ENCODE measurements at places on chromosomes 4 and X.

GRCh38 chr4:6885953-6886557 is 23.6 kb upstream of the TBC1D14 start:
- DNase-seq: peak; percentile 72

GRCh38 chrX:9379697-9380551 is 84.9 kb upstream of the TBL1X start:
- no peak for DNase-seq

DNA sequence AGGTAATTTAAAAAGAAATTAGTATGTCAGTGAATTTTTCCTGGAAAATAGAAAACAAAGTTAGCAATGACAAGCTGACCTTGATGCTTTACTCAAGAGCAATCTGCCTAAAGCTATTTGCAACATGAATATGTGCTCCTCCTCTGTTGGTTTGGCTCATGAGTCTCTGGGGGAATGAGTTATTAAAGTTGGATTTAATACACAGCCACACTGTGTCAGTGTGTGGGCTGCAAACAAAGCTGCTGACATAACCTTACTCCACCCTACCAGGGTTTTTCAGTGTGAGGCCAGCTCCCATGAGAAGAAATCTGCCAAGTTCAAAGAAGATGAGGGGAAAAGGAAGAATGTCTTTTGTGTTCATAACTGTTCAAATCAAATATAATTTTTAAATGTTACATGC is 280.5 kb downstream of the TLL1 start:
- DNase-seq: no peak

- peak; percentile 27 for DNase-seq
These were observed 51.8 kb upstream of the TRAM1L1 start for GRCh38 chr4:117137145-117137544.

- no peak for DNase-seq
These were observed 108.6 kb downstream of the DHX15 start for GRCh38 chr4:24475756-24476155.

- no peak for DNase-seq
These were observed 93.9 kb downstream of the MID1 start for GRCh38 chrX:10526451-10526850.

- no peak for DNase-seq
These were observed 260.0 kb downstream of the PACRGL start for GRCh38 chr4:20960291-20960690.

DNA sequence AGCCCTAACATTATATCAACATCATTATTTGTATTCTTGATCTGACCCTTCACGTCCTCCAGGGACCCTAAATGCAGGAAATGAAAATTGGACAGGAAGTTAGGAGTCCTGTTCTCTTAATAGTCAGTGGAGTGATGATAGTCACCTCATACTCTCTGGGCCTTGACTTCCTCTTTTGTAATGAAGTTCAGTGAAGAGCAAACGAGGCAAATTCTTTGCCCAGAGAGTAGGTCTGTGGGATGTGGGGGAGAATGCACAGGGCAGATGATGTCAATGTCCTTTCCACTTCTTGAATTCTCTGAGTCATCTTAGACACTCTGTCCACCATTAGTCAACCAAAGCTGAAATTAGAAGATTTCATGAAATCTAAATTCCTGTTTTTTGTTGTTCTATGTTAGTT is 17.1 kb upstream of the GPRIN3 start:
- DNase-seq: peak; percentile 99

GRCh38 chr4:130238121-130238520 is 1142.2 kb downstream of the C4orf33 start:
- no peak for DNase-seq

DNA sequence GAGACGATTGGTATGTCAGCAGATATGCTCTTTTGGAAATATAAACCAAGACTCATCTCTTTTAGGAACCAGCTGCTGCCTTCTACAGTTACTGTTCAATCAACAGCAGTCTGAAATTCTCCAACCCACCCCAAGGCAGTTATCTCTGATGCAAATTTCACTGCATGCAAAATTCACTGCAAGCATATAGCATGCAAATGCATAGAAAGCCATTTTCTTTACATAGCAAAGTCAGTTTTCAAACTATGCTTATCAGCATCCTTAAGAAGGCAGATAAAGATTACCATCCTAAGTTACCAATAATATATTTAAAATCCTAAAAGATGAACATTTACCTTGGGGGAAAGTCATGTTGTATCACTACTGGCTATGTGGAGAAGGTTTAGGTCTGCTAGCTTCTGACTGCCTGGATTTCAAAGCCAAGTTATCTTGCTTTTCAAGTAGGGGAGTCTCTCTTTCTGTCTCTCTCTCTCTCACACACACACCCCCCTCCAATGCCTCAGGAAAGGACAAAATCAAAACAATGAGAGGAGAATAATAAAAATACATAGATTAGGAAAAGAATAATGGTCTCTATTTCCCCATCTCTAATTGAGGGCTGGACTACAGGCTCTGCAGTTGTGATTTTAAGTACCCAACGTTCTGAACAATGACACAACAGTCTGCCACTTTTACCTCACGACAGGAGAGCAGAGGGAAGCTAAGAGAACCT is 1.5 kb downstream of the NMU start:
- DNase-seq: no peak

GRCh38 chrX:133307637-133308498 is 89.7 kb upstream of the TFDP3 start:
- DNase-seq: no peak

GRCh38 chrX:144648788-144649187 is 598.5 kb upstream of the SPANXN1 start:
- DNase-seq: no peak

- peak; percentile 11 for DNase-seq
These were observed at the start of gene NDNF for GRCh38 chr4:121072224-121073003. NDNF (minus strand) TSS chr4:121072535; CDS start chr4:121045837, 26,698 bp downstream.

DNA sequence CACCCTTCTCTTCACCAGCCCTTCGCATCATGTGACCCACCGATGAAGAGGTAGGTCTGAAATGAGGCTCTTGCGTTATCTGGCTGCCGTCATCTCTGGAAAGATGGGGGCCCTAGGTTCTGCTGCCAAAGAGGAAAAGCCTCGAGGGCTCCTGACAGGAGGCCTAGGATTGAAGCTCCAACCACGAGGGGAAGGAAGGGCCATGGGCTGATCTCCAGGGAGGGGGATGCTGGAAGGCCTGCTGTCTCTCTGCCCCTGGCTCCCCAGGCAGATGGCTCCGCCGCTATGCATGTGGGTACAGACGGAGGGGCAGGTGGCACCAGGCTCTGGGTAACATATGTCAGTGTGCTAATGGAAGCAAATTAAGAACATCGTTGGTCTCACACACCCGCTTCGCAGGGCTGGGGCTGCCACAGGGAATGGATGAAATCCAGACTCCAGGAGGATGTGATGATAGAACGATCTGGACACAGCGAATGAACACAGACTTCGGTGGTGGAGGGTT is 44.9 kb downstream of the AFAP1 start:
- DNase-seq: no peak

GRCh38 chrX:928606-929005 is 283.8 kb downstream of the CRLF2 start:
- DNase-seq: no peak

DNA sequence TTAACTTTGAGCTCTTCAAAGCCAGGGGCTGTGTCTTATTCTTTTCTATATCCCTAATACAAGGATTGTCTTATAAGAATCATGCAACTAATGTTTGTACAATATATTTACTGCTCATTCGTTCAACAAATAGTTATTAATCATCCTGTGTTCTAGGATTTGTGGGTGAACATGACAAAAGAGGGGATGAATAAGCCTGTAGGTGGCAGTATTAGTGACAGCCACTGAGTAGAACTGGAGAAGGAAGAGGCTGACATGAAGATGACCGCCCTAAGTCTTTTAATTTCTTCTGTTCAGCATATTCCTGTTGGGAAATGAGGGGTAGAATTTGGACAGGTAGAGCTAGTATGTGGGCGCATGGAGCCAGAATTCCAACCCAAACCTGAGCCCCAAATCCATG is 11.9 kb upstream of the LINC00632 start:
- no peak for DNase-seq

- no peak for DNase-seq
These were observed 226.8 kb upstream of the LNX1 start for GRCh38 chr4:53818104-53818503.

Measured in inflammatory macrophage treated with lipopolysaccharide for 1 hour (primary cell).